B cell (primary cell): ENCODE measurements at places on chromosomes 6 and 20. TPM values are rescaled to one million over a fixed set of nuclear protein-coding genes. Genes with fewer than 3 reads are reported as not detected.

DNA sequence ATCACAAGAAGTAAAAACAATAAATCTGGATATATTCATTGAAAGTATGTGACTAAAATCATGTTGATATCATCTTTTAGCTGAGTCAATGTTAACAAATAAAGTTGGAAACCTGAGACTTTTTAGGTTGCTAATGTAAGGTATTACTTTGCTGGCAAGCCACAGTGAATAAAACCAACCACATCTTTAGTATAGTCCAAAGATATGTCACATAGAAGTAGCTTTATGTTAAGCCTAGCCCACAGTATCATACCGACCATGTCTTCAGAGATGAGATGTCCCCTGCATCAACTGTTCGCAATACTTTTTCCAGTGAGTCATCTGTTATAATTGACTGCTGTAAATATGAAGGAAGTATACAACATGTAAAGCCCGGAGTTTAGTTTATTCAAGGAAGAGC is 107.6 kb upstream of the MCHR2 start:
- no peak overlapping the region for H3K4me3 ChIP-seq
- H3K27ac ChIP-seq, result no peak overlapping the region
- H3K36me3 ChIP-seq, result no peaks in the 10 kb centered on the region

GRCh38 chr6:56479381-56479780 is 163.3 kb downstream of the DST start:
- no peaks in the 10 kb centered on the region for H3K4me1 ChIP-seq
- H3K4me3 ChIP-seq, result no peak overlapping the region
- no peaks in the 10 kb centered on the region for H3K27me3 ChIP-seq

DNA sequence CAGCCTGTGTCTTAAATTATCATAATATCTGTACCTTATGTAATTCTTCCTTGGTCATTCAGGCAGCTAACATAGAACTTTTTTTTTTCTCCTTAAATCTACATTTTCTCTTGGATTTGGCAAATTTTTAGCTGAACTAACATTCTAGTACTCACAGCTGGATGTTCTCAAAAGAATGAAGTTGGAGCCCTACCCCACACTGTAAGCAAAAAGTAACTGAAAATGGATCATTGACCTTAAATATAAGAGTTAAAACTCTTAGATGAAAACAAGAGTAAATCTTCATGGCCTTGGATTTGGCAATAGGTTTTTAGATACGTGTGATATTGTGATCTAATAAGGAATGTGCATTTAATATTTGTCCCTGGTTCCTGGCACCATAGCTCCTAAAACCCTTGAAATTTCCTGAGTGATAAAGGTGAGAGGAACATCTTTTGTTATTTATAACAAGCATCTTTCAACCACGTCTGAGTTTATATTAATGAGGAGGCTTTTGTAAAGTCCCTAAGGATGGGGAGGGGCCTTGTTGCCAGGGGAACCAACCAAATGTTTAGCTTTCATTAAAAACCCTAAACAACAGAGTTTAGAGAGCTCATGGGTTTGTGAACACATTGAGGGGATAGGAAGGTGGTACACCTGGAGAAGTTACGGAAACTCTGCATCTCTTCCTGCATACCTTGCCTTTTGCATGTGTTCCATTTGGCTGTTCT is 106.1 kb upstream of the ADGRF4 start:
- no peak overlapping the region for H3K4me3 ChIP-seq
- DNase-seq, result peak; percentile 9
- H3K36me3 ChIP-seq, result peaks cover 7% of the 10 kb centered on the region
- no peaks in the 10 kb centered on the region for H3K27me3 ChIP-seq
- peaks cover 4% of the 10 kb centered on the region for H3K4me1 ChIP-seq
- no peak overlapping the region for H3K27ac ChIP-seq

DNA sequence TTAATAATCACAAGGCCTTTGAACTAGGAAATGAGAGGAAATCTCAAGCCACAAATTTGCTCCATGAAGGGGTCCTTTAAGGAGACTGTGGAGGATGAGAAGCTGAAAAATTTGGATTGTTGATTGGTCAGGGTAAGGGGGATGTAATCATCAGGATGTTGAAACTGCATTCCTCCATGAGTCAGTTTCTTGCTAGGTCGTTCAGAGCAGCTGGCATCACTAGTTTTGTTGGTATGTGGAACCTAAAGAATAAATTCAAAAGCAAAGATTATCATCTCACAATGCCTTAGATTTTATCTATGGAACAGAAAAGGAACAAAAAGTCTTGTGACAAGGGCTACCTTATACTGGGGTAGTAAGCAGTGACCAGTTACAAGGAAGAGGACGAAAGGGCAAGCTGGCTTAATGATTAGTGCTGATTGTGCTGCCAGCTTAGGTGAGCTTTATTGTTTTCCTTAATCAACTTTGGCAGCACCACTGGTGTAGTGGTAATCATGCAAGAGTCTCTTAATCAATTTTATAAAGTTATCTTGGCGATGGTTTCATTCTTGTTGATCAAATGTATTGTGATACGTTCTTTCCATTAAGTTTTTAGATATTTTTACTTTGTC is 36.6 kb downstream of the CRISP2 start:
- no peaks in the 10 kb centered on the region for H3K4me1 ChIP-seq
- no peaks in the 10 kb centered on the region for H3K27me3 ChIP-seq
- no peak overlapping the region for H3K4me3 ChIP-seq
- H3K36me3 ChIP-seq, result no peaks in the 10 kb centered on the region

DNA sequence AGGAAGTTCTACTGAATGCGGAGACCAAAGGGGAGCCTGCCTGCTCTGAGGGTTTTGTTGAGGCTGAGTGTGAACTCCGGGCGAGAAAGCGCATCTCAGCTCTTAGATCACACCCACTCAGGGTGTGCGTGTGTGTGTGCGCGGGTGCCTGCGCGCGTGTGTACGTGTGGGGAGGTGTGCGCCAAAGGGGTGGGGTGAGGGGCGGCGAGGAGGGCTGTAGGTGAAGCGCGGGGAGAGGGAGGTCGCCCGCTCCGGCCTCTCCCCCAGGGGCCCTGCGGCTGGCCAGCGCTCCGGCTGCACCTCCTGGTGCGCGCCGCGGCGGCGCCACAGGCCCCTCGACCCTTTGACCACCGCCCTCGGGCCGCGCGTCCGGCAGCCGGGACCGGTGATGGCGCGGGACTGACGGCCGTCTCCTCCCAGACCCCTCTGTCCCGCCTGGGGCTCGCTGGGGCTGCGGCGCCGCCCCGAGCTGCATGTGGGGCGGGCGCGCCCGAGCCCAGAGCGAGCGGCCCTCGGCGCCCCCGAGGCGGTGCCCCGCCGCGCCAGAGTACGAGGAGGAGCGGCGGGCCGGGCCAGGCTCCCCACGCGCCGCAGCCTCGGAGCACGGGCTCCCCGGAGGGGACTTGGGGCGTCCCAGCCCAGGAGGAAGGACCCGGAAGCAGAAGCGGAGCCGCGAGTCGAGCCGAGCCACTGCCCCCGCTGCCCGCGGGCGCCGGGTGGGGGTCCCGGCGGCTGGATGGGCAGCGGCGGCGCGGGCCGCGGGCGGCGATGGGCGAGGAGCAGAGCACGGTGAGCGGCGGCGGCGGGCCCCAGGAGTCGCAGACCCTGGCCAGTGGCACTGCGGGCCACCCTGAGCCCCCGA is at the start of gene RNF217:
Gene RNF217, plus strand, starts transcription at position 661 of the 862 bp plus-strand sequence. Its CDS starts 108 bp downstream, at position 769.
- no peaks in the 10 kb centered on the region for H3K27me3 ChIP-seq
- H3K27ac ChIP-seq, result no peak within 1 kb of the TSS
- no peaks in the 10 kb centered on the region for H3K4me1 ChIP-seq
- H3K36me3 ChIP-seq, result no peaks in the 10 kb centered on the region
- DNase-seq, result no peak

- peaks cover 42% of the 10 kb centered on the region for H3K36me3 ChIP-seq
- no peaks in the 10 kb centered on the region for H3K27me3 ChIP-seq
- H3K27ac ChIP-seq, result peak overlapping the region; percentile 35
Observed at GRCh38 chr6:90227673-90228072, 69.0 kb downstream of the BACH2 start.

GRCh38 chr6:14434916-14435690 is 317.5 kb downstream of the CD83 start:
- H3K4me3 ChIP-seq, result no peak overlapping the region
- no peaks in the 10 kb centered on the region for H3K36me3 ChIP-seq
- no peak overlapping the region for H3K27ac ChIP-seq
- no peak for DNase-seq
- H3K4me1 ChIP-seq, result no peaks in the 10 kb centered on the region

DNA sequence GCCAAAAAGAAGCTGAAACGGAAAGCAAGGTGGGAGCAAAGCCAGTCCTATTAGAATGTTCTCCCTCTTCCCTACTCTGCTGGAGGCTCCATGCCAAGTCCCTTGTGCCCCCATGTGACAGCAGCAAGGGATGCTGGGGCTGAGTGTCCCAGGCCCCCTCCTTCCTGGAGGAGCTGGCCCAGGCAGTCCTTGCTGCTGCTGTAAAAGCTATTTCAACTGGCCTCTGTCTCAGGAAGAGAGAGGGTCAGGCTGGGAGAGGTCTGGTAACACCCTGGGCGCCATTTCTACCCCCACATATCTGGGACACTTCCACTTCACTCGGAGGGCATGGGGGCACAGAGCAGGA is 25.0 kb downstream of the TTBK1 start:
- H3K27me3 ChIP-seq, result peaks cover 10% of the 10 kb centered on the region
- no peak overlapping the region for H3K4me3 ChIP-seq
- peaks cover 34% of the 10 kb centered on the region for H3K4me1 ChIP-seq

- no peak overlapping the region for H3K27ac ChIP-seq
- H3K4me1 ChIP-seq, result no peaks in the 10 kb centered on the region
- no peak overlapping the region for H3K4me3 ChIP-seq
- H3K27me3 ChIP-seq, result no peaks in the 10 kb centered on the region
- no peak for DNase-seq
Observed at GRCh38 chr6:90895299-90896074, 308.6 kb upstream of the MAP3K7 start.

DNA sequence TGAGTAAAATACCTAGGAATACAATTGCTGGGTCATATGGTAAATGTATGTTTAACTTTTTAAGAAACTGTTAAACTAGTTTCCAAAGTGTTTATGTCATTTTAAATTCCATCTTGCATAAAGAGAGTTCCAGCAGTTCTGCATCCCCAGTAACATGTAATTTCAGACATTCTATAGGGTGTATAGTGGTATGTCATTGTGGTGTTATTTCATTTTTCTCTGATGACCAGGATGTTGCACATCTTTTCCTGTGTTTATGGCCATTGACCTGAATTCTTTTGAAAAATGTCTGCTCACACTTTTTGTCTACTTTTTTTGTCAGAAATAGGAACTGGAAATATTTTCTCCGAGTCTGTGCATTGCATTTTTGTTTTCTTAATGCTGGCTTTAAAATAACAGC is 128.9 kb downstream of the TMEM200A start:
- DNase-seq, result no peak
- H3K4me3 ChIP-seq, result no peak overlapping the region
- no peak overlapping the region for H3K27ac ChIP-seq
- H3K4me1 ChIP-seq, result no peaks in the 10 kb centered on the region
- no peaks in the 10 kb centered on the region for H3K27me3 ChIP-seq

GRCh38 chr6:127547904-127548649 is 28.9 kb upstream of the C6orf58 start:
- H3K4me3 ChIP-seq, result no peak overlapping the region
- no peaks in the 10 kb centered on the region for H3K27me3 ChIP-seq
- no peaks in the 10 kb centered on the region for H3K36me3 ChIP-seq
- no peak for DNase-seq

GRCh38 chr20:33370291-33370690 is 31.0 kb downstream of the CDK5RAP1 start:
- peaks cover 4% of the 10 kb centered on the region for H3K4me1 ChIP-seq
- no peaks in the 10 kb centered on the region for H3K27me3 ChIP-seq
- no peak overlapping the region for H3K4me3 ChIP-seq
- peak; percentile 58 for DNase-seq

- DNase-seq, result no peak
- peaks cover 3% of the 10 kb centered on the region for H3K36me3 ChIP-seq
Observed at GRCh38 chr6:111015389-111016124, 33.7 kb downstream of the RPF2 start.

- no peaks in the 10 kb centered on the region for H3K36me3 ChIP-seq
- H3K27ac ChIP-seq, result no peak overlapping the region
- H3K27me3 ChIP-seq, result no peaks in the 10 kb centered on the region
- H3K4me1 ChIP-seq, result no peaks in the 10 kb centered on the region
- no peak for DNase-seq
Observed at GRCh38 chr6:110332281-110332680, 25.9 kb downstream of the METTL24 start.

The HLA-DQB1 gene
- polyA plus RNA-seq, result 181 and 986 TPM in 2 replicates

The C6orf89 gene
- 11.3 and 13.0 TPM in 2 replicates for polyA plus RNA-seq
